ENCODE measurements at places on chromosomes 2 and 18.

GRCh38 chr2:85049236-85049635, 78.3 kb downstream of the KCMF1 start:
- no peak for DNase-seq

DNA sequence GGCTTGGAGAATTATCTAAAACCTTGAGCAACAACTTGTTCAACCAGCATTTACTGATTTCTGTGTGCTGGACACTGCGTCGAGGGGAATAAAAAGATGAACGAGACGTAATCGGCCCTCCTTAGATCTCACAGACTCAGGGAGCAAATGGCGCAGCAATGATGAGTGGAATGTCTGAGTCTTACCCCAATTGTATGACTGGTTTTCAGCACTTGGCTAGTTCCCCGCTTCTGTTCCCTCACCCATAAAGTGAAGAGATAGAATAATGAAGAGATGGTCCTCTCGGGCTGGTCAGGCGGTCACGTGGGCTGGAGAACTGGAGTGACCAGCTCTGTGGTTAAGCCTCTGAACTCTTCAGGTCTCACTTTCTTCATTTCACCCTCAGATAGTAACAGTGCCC, 17.3 kb upstream of the GATA6 start:
- DNase-seq = no peak

- DNase-seq = no peak
Measured at GRCh38 chr2:86039963-86040655, 65.6 kb downstream of the POLR1A start.

DNA sequence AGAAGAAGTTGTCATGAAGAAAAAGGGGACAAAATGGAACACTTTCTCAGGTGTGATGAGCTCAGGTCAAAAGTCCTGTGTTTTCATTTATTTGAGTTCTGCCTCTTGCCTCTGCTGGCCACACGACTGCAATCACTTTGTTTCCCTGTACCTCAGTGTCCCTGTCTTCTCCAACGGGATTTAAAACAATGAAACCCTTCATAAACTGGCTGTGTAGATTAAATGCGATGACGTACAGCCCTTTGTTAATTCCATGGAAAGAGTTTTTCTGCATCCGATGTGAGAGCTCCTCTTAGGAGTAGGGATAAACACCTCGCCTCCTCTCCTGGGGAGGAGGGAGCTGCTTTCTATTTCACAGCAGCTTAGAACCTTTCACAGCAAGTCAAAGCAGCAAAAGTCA, 51.5 kb upstream of the CNGA3 start:
- DNase-seq = no peak

DNA sequence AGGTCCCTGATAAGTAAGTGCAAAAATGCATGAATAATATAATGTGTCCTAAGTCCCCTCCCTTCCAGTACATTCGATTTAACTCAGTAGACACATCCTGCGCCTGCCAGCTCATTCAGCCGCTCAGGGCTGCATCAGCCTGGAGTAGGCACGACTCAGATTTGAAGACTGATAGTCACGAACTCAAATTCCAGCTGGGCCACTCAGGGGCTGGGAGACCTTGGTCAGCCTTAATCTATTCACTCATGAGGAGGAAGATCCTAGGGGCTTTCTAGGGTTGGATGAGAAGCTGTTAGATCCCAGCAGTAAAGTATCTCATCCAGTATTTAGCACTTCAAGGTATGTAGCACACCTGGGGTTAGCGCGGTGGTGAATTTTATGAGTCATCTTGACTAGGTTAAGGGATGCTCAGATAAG, 98.9 kb upstream of the ODC1 start:
- DNase-seq = no peak

GRCh38 chr2:42652086-42652485, 83.7 kb downstream of the MTA3 start:
- DNase-seq = no peak

DNA sequence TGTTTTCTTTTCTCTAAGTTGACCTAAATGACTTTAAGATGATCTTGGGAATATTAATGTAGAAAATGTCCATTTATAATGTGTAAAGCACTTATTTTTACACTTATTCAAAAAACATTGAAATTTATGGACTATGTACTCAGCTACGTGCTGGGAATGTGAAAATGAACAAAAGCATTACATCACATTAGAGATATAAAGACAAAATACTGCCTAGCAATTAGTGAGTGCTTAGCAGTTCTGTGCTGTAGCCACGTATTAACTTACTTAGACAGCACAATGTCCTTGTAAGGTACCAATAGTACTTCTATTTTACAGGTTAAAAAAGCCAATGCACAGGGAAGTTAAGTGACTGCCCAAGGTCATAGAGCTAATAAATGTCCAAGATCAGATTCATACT, 103.8 kb upstream of the TTN start:
- no peak for DNase-seq

Data from fibroblast of gingiva (primary cell).